ENCODE measurements at places on chromosomes 2 and 18.

DNA sequence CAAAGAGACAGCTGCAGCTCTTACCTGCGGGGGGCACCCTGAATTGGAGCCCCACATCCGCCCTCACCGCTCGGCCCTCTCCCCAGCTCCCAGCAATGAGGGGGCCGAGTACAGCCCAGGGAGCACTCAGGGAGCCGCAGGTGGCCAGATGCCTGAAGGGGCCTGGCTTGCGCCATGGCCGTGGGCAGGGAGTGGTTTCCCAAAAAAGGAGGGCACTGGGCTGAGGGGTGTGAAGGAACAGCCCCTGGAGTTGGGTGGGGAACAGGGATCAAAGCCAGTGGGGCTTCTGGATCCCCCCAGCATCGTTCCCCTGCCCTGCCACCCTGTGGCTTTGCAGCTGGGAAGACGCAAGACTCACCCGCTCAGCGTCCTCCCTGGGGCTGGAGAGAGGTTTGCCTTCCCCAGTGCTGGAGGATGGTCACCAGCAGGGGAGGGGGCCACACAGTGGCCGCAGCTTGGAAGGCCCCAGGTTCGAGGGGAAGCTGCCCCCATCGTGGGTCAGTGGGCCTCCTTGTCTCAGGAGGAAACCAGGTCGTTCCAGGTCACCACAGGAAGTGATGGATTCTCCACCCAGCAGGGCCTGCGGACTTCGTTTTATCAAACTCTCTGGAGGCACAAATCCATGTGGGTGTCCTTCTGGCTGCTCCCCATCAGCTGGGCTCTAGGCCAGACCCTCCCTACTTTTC, 68.2 kb upstream of the HPCAL1 start:
- DNase-seq, result no peak

DNA sequence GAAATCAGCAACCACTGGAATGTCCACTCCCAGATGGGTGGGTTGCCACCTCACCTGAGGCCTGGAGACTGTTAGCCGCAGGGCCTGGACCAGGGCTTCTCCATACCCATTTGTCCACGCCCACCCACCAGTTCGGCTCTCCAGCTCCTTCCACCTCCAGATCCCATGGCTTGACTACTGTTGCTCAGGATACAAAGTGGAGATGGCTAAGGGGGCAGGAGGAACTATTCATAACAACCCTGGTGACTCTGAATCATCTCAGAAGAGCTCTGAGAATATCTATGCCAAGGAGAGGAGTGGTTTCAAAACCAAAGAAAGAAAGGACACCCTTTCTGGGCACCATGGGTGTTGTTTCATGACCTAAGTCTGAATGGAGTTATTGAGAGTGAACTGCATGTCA, 145.8 kb downstream of the LAMA3 start:
- no peak for DNase-seq

GRCh38 chr18:35158728-35159450, 81.9 kb upstream of the ZNF397 start:
- no peak for DNase-seq

- no peak for DNase-seq
Measured at GRCh38 chr2:180063494-180064092, 56.5 kb upstream of the CWC22 start.

GRCh38 chr2:121489284-121489683, 41.4 kb upstream of the RNU4ATAC start:
- DNase-seq, result no peak

DNA sequence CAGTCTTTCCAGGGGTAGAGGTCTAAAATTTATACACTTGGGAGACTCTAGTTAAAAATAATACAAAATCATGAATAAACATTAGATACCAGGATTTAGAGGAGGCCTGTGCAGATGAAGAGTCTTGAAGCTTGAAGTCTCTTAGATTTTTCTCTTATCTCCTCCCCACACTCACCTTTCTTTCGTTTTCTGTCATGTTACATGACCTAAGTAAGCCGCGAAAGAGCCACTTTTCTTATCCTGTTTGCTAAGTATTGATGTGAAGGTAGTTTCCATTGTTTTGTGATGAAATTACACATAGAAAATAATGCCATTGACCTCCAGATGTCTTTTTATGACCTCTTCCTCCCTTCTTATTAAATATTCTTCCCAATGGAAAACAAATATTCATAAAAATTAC, 367.8 kb downstream of the LRRTM1 start:
- DNase-seq, result no peak

All from hematopoietic multipotent progenitor cell treated with erythropoietin and hydrocortisone succinate and interleukin-3 and kit ligand, for 15 days (in vitro differentiated cells).